NCI-H2081 treated with DMSO at 0.1 percent for 48 hours (cell line): ENCODE measurements at places on chromosomes 3 and 15.

DNA sequence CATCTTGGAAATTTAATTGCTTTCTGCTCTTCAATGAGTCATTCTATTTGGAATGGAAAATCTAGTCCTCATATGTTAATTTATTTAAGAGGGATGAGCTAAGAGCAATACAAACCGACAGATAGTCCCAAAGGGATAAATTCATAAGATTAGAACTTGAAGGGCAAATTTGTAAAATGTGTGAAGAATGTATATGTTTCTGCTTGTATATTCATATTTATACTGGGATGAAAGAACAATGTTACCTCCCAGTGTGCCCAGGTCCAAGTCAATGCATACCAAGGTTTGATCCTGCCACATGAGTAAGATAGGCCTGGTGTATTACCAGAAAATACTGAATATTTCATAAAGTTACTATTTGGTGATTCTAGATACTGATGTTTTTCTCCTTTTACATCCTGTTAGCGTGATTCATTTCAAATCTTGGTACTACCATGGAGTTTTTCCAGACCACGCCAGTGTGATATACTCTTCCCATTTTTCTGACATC lies 255.6 kb upstream of the SEMA6D start:
- DNase-seq = no peak

DNA sequence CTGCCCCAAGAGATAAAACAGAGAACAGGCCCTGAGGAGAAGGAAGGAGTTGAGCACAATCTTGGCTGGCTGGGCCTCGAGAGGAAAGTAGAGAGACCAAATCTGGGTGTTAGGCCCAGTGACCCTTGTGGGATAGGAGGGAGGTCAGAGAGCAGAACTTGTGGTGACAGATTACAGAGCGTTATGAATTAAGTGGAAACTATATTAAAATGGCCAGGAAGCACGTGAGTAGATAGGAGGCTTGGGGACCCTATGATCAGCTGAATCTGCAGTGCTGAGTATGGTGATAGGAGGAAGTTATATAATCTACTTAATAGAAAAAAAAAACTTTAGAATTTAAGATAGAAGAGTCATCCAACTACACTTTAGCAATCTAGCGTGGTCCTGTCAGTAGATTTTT lies 30.0 kb downstream of the ST6GAL1 start:
- no peak for DNase-seq

- no peak for DNase-seq
Observed at GRCh38 chr3:51896607-51897305, 6.4 kb downstream of the IQCF1 start.

DNA sequence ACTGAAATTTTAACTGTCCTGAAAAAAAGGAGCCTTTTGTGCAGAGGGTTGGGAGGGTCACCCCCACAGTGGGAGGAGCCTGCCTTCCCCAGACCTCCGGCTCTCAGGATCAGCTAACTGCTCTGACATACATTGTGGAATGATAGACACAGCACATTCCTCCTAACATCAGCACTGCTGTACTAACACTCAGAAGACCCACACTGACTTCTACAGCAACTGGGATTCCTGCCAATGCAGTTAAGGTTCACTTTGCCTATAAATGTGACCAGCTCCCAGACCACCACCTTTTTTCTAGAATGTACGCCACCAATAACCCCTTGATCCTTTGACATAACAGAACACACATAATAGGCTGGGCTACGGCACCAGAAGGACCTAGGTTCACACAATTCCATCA lies 3.2 kb downstream of the CPEB1 start:
- DNase-seq = no peak
